ENCODE measurements at places on chromosomes 5 and 9. TPM values are rescaled to one million over a fixed set of nuclear protein-coding genes. Genes with fewer than 3 reads are reported as not detected.

GTF3C5 gene
- total RNA-seq: 72.3 TPM

KIF20A gene
- total RNA-seq: 48.2 TPM

ANKRD18A gene
- total RNA-seq: 14.8 TPM

S1PR3 gene
- 41.2 TPM for total RNA-seq

MEIKIN gene
- not detected for total RNA-seq

All from A549 treated with CORT108297 at 1 μM for 4 hours (cell line).